Glutamatergic neuron (in vitro differentiated cells): ENCODE measurements at places on chromosomes 7 and 10. TPM values are rescaled to one million over a fixed set of nuclear protein-coding genes. Genes with fewer than 3 reads are reported as not detected.
A peak's percentile ranks its signal among the peaks of the same experiment; 100 is the strongest.

CTAGE8 gene
- total RNA-seq: 0.54 TPM

ICA1 gene
- 9.8 TPM for total RNA-seq

KCNH2 gene
- 73.7 TPM for total RNA-seq

DNA sequence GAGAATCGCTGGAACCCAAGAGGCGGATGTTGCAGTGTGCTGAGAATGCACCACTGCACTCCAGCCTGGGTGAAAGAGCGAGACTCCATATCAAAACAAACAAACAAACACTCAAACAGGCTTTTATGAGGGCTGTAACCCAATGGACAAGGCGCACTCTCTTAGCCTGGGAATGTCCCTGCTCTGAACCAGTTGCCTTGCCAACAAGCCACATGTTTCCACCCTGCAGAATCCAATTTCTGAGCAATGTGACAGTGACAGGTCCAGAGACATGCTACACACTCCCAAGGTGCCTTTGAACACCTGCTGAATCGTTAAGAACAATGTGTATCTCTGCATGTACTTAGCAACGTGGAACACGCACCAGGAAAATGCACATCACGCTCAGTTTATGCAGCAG is 186.8 kb upstream of the AUTS2 start:
- H3K4me3 ChIP-seq: no peak overlapping the region
- H3K27me3 ChIP-seq: peaks cover 3% of the 10 kb centered on the region
- no peak overlapping the region for H3K27ac ChIP-seq
- no peaks in the 10 kb centered on the region for H3K4me1 ChIP-seq

DNA sequence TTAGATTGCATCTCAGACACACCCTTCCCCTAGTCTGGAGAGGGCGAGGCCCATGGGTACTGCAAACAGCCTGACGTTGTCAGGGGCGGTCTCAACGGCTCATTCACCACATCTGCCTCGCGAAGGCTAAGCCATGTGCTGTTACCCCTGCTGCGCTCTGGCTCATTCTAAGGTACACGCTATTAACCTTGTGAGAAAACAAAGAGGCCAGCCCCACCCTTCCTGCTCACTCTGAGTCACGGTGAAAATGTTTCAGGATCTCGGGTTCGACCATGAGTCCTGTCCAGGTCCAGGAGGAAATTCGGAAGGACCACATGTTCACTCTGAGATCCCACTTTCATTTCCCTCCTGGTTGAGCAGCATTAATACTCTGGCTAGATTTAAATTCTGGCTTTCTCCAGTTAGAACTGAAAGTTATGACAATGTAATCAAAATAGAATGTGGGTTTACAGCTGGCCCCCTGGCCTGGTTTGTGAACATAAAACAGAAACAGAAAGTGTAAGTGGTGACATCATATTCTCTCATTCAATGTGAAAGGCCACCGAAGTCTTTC is 55.2 kb downstream of the EGFR start:
- peak; percentile 36 for DNase-seq
- H3K27me3 ChIP-seq: no peaks in the 10 kb centered on the region
- no peaks in the 10 kb centered on the region for H3K36me3 ChIP-seq
- peaks cover 7% of the 10 kb centered on the region for H3K4me1 ChIP-seq
- no peak overlapping the region for H3K4me3 ChIP-seq

DNA sequence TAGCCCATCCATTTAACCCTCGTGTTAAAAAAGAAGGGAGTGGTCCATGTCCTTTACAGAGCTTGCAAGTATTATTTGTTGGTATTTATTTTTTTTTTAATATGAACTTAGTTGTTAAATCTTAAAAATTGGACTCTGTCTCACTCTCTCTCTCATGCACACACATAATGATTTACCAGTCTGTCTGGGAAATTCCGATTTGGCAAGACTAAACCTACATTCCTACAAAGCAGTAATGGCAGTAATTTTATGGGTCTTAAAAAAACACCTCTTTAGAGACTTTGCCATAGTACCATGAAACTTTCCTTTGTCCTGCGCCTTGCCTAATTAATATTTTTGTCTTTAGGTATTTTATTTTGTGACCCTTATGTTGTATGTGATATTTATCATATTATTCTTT is 239.5 kb upstream of the PPP1R3A start:
- no peaks in the 10 kb centered on the region for H3K36me3 ChIP-seq
- H3K4me1 ChIP-seq: peaks cover 9% of the 10 kb centered on the region
- no peaks in the 10 kb centered on the region for H3K27me3 ChIP-seq

DNA sequence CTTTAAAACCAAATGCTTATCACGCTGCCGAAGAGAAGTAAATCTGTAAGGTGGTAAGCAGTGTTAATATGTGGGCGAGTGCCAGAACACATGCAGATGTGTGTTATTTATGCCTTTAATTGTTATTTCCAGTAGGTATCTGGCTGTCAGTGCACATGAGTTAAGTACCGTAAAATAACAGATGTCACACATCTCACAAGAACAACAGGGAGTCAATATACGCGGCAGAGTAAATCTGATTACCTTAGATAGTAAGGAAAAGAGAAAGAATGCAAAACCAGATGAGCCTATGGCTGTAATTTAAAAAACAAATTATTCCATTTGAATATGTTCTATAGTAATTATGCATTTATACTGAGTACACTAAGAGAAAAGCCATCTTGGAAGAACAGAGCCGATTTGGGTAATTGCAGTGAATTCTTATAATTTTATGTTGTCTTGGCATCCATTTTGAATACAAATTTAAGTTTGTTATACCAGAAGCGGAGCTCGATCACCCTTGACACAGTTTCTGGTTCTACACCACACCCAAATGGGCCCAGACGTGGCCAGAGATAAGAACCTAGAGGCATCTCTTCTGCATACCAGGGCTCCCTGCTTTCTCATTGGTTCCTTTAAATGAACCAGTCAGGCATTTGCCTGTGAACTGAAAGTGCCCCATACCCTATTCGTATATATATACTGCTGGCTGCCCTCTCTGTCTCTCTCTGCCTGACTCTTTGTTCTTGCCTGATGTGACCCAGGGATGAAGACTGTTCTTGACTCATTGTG is 34.8 kb downstream of the DNAJB9 start:
- no peaks in the 10 kb centered on the region for H3K36me3 ChIP-seq
- DNase-seq: no peak
- H3K4me3 ChIP-seq: no peak overlapping the region
- H3K27ac ChIP-seq: no peak overlapping the region
- peaks cover 11% of the 10 kb centered on the region for H3K4me1 ChIP-seq

DNA sequence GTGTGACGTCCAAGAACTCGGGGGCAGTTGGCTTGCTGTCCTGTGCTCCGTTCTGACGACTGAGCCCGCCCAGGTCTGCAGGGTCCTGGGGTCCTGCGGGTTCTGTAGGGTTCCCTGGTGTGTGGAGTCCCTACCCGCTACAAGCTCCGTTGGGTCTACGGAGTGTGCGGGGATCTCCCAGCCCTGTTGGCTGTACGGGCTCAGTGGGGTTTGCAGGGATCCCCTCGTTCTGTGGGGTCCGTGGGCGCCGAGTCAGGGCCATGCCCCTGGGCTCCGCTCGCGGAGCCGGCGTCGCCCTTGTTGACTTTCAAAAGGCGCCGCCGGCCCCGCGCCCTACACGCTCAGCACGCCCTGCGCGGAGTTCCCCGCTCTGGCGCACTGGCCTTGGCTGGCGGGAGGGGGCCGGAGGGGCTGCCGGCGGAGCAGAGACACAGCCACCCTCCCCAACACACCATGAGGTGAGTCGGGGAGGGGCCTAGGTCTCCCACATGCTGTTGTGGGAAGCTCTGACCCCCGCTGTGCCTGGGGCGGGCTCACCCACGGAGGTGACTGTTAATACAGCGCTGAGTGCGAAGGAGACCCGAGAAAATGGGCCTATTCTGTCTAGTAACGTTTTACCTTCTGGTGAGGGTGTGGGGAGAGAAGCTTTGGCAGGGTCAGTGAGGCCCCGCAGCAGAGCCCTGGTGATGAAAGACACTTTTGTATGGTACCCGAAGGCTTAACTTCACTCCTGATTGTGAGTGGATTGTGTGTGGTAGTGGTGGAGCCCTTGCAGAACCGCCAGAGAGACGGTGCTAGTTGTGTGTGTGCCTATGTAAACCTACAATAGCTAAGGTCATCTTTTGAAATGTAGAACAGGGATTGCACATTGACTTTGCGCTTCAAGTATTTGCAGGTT is 8.1 kb downstream of the TASOR2 start:
- H3K27ac ChIP-seq: peak overlapping the region; percentile 98
- no peaks in the 10 kb centered on the region for H3K36me3 ChIP-seq
- peaks cover 41% of the 10 kb centered on the region for H3K4me1 ChIP-seq
- H3K4me3 ChIP-seq: peak overlapping the region; percentile 95
- DNase-seq: peak; percentile 81
- no peaks in the 10 kb centered on the region for H3K27me3 ChIP-seq

DNA sequence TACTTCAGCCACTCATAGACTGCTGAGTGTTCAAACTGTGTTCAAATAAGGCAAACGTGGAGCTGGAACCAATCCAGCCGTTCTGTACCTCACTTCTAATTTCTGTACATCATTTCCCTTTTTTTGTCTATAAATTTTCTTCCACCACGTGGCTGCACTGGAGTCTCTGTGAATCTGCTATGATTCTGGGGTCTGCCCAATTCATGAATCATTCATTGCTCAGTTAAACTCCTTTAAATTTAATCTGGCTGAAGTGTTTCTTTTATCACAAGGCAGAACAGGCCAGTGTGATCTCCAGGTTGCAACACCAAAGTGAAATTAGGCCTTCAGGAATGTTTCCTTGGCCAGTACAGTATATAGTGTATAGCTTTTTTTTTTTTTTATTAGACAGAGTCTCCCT is 53.5 kb downstream of the DNAJC12 start:
- no peaks in the 10 kb centered on the region for H3K4me1 ChIP-seq
- H3K27me3 ChIP-seq: no peaks in the 10 kb centered on the region
- no peak overlapping the region for H3K27ac ChIP-seq
- H3K4me3 ChIP-seq: no peak overlapping the region

DNA sequence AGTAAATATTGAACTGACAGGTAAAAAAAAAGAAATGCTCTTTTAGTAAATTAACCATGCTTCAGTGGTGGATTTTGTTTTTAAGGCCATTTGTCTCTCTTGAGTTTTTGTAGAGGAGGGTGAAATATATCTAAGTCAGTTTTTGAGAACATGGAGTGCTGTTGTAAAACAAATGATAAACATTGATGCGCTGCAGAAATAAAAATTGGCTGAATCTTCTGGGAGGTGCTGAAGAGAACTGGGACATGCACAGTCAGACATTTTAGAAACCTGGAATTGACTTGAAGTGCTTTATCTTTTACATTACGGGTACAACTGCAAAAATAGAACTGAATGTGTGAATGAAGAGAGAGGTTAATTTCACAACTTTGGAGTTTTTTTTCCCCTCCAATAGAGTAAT is 203.0 kb upstream of the HDAC9 start:
- H3K27me3 ChIP-seq: no peaks in the 10 kb centered on the region
- DNase-seq: no peak
- no peak overlapping the region for H3K27ac ChIP-seq
- H3K36me3 ChIP-seq: no peaks in the 10 kb centered on the region

- no peaks in the 10 kb centered on the region for H3K27me3 ChIP-seq
- no peaks in the 10 kb centered on the region for H3K36me3 ChIP-seq
- no peak overlapping the region for H3K4me3 ChIP-seq
- no peak overlapping the region for H3K27ac ChIP-seq
Observed at GRCh38 chr7:77430927-77431326, 14.8 kb upstream of the GSAP start.

DNA sequence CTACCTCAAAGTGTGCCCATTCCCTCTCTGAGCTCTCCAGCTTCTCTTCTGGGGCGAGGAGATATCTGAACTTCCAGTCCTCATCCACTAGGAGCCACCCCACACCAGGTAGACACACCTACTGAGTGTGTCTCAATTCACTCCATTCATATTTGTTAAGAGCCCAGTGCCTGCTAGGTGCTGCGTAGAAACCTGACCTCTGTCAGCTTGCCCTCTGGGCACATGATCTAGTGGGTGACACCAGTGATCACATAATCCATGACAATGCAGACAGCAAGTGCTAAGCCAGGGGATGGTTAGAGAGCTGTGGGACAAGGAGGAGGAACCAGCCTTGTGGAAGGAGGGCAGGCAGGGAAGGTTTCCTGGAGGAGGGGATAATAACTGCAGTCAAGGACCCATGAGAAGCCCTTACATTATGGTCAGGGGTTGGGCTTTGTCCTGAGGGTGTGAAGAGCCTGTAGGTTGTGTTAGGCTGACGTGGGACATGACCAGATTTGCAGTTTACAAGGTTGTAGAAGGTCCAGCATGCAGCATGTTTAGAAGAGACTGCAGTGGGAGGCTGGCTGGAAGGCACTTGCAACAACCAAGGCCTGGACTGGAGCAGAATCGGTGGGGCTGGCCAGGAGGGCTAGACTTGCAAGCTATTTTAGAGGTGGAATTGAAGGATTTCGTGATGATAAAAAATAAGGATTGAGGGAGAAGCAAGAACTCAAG is 81.8 kb downstream of the COL13A1 start:
- peak overlapping the region; percentile 24 for H3K4me3 ChIP-seq
- peaks cover 17% of the 10 kb centered on the region for H3K27me3 ChIP-seq
- peaks cover 5% of the 10 kb centered on the region for H3K36me3 ChIP-seq
- peaks cover 51% of the 10 kb centered on the region for H3K4me1 ChIP-seq
